Hindlimb muscle (tissue), 1 donor: ENCODE measurements at places on chromosomes 5 and 9. TPM values are rescaled to one million over a fixed set of nuclear protein-coding genes. Genes with fewer than 3 reads are reported as not detected.

The UBTD2 gene
- polyA plus RNA-seq, result 55.2 TPM

The PCDHB13 gene
- polyA plus RNA-seq, result 2.8 TPM

The HMHB1 gene
- polyA plus RNA-seq, result not detected

The HMCN2 gene
- polyA plus RNA-seq, result 7.5 TPM

The TSPAN17 gene
- polyA plus RNA-seq, result 26.6 TPM

The TCF7 gene
- polyA plus RNA-seq, result 2.3 TPM
